ENCODE measurements at places on chromosomes 7 and 10.

- DNase-seq: no peak
These were observed 26.2 kb upstream of the INPP5A start for GRCh38 chr10:132511121-132512051.

- DNase-seq: no peak
These were observed 92.0 kb downstream of the ZFAND4 start for GRCh38 chr10:45580371-45581215.

GRCh38 chr7:52799817-52800216 lies 235.6 kb upstream of the POM121L12 start:
- no peak for DNase-seq

- no peak for DNase-seq
These were observed 157.0 kb downstream of the TPST1 start for GRCh38 chr7:66362136-66362535.

DNA sequence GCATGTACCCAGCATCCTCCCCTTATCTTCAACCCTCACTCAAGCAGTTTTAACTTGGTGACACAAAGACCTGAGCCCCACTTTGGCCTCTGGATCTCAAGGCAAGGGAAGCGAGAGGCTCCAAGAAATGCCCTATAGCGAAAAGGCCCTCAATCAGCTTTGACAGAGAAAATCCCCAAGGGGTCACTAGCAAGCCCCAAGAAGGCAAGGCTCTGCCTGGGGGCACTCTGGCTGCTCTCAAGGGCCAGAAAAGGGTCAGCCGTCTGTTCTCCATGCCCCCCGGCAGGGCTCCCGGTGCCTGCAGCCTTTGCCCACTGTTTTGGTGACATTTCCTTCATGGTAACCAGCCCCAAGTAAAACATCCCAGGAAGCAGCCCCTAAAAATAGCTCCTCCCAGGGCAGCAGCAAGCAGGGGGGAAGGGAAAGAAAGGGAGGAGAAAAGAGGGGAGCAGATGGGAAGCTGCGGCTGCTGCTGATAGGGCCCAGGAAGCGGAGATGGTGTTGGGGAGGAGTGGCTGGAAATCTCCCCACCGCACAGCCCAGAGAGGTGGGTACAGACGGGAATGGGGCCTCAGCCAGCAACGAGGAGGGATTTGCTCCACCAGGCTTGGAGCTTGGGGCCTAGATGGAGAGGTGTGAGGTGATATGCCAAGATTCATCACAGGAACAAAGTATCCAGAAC lies 7.1 kb downstream of the CAMK2G start:
- no peak for DNase-seq

GRCh38 chr10:49274886-49275285 lies 24.1 kb upstream of the C10orf71 start:
- DNase-seq: no peak

DNA sequence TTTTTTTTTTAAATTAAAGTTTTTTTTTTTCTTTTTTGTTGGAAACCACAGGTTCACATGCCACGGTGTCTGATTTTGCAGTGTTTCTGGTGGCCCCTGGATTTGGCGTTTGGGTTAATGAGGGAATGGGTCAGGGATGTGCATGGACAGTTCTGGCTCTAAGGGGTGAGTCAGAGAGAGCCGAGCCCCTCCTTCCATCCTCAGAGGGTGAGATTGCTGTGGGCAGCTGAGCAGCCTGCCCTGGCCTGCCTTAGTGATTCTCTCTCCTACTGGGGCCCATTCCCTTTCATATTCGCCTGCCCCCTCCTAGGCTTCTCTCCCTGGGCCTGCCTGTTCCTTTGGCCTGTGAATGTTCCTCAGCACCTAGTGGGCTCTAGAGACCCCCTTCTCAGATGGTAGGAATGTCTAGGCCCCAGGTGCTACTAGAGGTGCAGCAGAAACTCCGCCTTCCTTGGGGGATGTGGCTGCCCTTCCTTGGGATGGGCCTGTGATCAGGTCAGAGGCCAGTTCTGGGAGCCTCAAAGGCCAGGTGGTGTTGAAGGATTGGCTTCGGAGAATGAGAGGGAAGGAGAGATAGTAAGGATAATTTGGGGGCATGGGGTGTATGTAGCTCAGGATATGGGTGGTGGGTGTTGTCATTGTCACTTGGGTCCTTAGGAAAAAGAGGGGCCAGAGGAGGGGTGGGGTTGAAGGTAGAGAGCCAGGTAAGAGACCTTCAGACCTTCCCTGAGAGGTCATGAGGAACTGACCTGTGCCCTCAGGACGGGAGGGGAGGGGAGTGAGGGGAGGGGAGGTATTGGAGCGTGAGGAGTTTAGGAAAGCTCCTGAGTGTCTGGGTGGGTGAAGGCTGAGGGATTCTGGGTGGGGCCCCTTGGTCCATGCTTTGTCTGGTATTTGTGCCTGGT lies 19.8 kb downstream of the TSPAN14 start:
- DNase-seq: no peak

- DNase-seq: peak; percentile 24
These were observed 473 bp downstream of the ADCK2 start for GRCh38 chr7:140673063-140673773.

DNA sequence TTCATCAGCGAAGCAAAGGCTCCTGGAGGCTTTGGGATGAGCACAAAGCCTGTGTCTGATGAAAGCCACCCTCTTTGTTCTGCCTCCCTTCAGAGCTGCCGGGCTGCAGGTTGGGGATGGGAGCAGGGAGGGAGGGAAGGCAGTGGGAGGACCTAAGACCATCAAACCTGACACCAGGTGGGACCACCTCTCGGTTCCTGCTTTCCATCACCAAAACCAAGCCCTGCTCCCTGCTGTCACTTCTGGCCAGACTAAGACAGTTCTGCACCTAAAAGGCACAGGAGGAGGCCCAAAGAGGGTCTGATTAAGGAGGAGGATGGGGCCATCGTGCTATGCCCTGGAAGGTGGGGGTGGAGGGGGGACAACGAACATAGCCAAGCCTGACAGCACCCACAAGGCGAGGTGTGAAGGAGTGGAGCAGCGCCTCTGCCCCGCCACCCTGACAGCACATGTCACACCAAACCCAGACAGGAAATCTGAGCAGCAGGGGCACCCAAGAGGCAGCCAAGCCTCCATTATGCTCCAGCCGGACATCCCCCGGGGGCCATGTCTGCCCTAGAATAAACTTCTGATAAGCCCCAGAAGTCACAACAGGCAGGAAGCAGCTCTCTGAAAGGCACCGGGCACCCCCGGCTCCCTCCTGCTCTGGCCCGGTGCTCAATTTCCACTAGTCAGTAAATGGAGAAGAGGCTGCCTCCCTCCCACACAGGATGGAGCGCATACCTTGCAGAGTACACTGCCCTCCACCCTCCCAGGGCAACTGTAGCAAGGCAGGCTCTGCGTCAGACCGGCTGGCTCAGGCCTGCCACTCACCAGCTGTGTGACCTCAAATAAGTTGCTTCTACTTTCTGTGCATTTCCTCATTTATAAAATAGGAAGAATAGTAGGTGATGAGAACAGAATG lies 48.9 kb downstream of the DLG5 start:
- no peak for DNase-seq

DNA sequence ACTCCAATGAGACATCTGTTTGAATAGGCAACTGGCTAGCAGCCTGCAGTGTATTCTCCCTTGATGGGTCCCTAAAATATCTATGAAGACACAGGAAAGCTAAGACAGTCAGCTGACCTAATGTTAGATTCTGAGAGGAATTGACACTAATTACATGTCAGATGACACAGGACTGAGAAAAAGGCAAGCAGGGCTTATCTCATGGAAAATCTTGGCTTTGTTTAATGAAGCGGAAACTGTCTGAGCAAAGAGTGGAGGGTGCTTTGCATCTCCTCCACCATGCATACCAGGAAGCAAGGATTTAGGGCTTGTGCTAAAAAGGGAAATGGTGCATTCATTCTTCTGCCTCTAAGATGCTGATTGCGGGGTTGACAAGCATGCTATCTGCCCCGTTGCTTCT lies 135.5 kb upstream of the GLI3 start:
- DNase-seq: no peak

GRCh38 chr7:107253599-107253998 lies 84.8 kb downstream of the HBP1 start:
- DNase-seq: no peak

DNA sequence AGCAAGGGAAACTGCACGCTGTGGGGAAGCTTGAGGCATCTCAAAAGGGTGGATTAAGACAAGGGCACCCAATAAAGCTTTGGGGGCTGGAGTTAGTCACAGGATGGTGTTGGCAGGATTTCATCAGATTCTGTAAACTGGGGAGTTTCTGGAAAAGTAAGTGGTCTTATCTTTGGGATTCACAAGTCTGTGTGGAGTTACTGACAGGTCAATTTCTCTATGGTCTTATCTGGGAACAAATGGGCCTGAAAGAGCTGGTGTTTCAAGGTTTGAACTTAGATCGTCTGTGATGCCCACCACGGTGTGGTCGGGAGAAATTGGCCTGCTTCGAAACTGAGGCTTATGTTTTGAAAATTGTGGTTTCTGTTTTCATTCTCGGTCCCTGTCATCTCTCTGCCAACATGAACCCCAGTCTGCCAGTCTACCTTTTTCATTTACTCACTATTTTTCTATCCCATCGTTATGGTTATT lies 23.8 kb upstream of the AOAH start:
- DNase-seq: no peak

DNA sequence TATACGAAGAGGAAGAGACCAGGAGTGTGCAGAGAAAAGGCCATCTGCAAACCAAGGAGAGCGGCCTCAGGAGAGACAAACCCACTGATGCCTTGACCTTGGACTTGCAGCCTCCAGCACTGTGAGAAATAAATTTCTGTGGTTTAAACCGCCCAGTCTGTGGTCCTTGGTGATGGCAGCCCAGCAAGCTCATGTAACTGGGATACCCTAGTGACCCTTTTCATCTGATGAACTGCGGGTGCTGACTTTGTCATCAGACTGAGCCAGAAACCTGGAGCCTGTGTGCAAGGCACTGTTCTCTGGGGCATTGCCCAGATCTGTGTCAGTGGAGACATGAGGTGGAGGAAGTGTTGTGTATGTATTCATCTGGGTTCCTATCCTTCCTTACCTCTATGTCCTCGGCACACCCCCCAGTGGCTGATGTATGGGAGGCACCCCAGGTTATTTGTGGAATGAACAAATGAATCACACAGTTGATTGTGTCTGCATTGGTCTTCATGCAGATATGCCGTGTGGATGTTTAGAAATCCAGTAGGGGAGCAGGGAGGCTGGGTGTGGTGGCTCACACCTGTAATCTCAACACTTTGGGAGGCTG lies 64.5 kb upstream of the BTBD16 start:
- DNase-seq: no peak

- DNase-seq: no peak
These were observed 11.1 kb downstream of the SYPL1 start for GRCh38 chr7:106100863-106101629.

- DNase-seq: no peak
These were observed 13.6 kb downstream of the CFTR start for GRCh38 chr7:117493460-117493859.

Data from activated CD4-positive, CD25-positive, alpha-beta regulatory T cell treated with anti-CD3 and anti-CD28 coated beads, Interleukin-2, amount 50 U/mL, for 16 hours (primary cell).